ENCODE measurements at places on chromosomes 1 and 21. TPM values are rescaled to one million over a fixed set of nuclear protein-coding genes. Genes with fewer than 3 reads are reported as not detected.

DNA sequence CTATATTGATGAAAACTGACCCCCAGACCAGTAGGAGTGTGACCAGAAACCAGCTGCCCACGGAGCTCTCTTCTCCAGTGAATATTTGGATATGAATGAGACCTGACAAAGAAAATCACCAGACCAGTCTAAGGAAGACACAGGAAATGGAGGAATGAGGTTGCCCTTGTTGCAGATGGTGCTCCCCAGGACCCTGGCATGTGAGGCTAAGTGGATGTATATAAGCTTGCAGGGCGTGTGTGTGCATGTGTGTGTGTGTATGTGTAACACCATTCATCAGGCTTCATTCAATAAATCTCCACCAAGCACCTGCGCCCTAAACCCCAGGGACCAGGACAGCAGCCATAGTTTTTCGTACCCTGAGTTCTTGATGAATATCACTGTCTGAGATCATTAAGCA is 14.4 kb downstream of the PHLDA3 start:
- no peak for DNase-seq

DNA sequence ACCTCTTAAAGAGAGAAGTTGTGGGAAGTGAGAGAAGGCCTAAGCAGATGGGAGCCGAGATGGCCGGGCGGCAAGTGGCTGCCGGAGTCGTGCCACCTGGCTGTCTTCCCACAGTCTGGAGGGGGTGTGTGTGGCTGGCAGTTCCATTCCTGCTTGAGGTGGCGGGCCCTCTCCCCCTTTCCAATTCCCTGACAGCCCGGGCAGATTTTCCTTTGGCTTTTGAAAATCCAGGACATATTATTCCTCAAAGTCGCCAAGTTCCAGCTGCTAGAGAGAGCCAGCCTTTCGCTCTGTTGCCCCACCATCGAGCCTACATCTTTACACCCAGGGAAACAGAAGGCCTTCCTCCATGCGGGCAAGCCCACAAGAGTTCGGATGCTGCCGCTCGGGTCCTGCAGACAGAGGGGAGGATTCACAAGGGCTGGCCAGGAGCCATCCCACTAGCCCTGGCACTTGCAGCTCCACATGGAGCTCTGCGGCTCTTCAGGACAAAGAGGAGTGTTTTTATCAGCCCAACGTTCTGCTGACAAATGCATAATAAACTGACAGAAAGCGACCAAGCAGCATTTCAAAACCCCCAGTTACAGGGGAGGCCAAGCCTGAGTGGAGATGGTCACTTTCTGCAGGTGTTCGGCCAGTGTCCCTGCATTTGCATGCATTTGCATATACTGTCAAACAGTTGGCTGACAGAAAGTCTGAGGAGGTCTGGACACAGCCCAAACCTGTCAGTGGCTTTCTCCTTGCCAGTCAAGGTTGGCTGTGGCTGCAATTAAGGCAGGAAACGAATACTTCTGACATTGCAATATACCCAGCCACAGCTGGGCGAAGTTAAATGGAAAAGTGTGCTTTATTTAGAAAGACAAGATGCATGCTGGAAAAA is 45.9 kb downstream of the OLIG1 start:
- no peak for DNase-seq

DNA sequence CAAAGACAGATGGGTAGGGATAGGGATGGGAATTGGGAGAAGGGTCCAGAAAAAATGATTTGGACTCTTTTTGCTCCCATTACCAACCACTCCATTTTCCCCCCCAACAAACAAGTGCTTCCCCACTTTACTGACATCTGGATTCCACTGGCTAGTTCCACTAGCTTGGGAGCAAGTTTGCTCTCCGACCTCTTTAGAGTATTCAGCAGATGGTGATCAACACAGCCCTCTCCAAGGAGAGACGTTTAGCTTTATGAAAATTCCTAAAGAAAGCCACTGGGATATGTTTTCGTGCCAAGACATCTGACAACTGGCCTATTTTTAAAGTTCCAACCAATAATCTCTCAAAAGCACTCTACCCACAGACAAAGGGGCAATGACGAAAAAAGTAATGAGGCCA is 50.3 kb downstream of the ITPKB start:
- DNase-seq, result no peak

GRCh38 chr1:231027136-231027925 is 12.7 kb downstream of the FAM89A start:
- DNase-seq, result no peak

DNA sequence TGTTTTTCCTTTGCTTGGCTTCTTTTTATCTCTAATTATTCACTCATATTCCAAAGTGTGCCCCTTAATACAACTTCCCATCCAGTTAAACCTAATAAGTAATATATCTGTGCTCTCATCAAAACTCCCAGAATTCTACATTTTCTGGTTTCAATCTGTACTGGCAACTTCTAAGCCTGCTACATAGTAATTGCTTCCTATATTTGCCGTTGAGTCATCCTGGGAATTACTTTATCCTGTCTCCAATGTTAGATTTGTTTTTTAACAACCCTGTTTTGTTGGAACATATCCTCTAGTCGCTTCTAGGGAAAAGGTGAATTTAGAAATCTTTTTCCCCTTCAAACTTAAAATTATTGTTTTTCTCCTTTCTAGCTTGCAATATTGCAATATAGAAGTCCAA is 620.5 kb upstream of the PKN2 start:
- no peak for DNase-seq

- no peak for DNase-seq
These were observed 39.7 kb downstream of the NKAIN1 start for GRCh38 chr1:31199949-31200348.

DNA sequence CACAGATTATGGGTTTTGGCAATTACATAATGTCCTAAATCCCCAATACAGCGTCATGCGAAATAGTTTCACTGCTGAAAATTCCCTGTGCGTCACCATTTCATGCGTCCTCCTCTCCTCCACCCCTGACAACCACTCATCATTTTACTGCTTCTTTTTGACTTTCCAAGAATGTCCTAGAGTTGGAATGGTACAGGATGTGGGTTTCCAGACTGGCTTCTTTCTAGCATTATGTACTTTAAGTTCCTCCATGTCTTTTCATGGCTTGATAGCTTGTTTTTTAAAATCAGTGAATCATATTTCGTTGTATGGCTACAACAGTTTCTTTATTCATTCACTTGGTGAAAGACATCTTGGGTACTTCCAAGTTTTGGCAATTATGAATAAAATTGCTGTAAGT is 7.4 kb downstream of the NBPF3 start:
- no peak for DNase-seq

GRCh38 chr1:237171454-237172117 is 129.6 kb downstream of the RYR2 start:
- DNase-seq, result no peak

- DNase-seq, result no peak
These were observed 447.2 kb upstream of the NR5A2 start for GRCh38 chr1:199580300-199580699.

GRCh38 chr21:14617871-14618270 is 71.8 kb upstream of the SAMSN1 start:
- DNase-seq, result no peak

GRCh38 chr1:151362308-151363155 is 10.0 kb downstream of the SELENBP1 start:
- no peak for DNase-seq

DNA sequence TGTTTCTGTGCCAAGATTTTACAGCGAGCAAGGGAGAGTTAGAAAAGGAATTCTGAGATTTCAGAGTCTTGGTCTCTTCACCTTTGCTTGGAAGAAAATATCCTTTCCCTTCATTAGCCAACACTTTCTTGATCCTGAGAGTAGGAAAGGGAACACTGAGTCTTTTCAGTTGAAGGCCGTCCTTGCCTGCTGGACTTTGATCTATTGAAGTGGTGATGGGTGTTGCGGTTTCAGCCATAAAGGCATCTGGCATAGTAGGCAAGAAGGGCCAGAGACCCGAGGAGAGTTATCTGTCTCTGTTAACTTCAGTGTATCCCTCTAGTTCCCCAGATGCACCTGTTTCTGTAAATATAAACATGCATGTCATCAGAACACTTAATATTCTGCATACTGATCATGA is 9.7 kb downstream of the SELE start:
- DNase-seq, result no peak

Gene ADAMTS4
- not detected for total RNA-seq

Gene C4BPA
- total RNA-seq, result not detected

Gene RHCE
- not detected for total RNA-seq

Gene ELOVL1
- 104 TPM for total RNA-seq

Gene KCNE2
- total RNA-seq, result not detected

Gene TNFAIP8L2
- total RNA-seq, result not detected

Measured in Caki2 (cell line).